ENCODE measurements at places on chromosomes 2 and 18.

GRCh38 chr2:85269959-85270358 lies 57.8 kb downstream of the TGOLN2 start:
- no peak for DNase-seq

DNA sequence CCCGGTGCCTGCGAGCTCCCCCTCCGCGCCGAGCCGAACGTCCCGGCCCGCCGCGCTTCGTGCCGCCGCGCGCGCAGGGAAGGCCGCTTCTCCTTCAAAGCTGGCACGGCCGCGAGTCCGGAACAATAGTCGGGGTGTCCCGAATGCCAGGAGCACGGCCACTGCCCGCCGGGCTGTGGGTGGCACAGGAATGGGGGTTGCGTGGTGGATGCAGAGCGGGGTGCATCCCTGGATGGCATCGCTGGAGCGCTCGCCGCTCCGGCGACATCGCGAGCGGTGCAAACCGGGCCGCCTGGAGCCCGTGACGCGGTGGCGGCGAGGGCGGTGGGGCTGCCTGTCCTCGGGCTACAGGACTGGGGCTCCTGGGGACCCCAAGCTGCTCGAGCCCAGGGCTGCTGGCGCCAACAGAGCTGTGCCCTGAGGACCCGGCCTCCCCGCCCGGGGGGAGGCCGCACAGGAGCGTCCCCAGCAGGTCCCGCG lies 1.1 kb upstream of the SATB2 start:
- no peak for DNase-seq

DNA sequence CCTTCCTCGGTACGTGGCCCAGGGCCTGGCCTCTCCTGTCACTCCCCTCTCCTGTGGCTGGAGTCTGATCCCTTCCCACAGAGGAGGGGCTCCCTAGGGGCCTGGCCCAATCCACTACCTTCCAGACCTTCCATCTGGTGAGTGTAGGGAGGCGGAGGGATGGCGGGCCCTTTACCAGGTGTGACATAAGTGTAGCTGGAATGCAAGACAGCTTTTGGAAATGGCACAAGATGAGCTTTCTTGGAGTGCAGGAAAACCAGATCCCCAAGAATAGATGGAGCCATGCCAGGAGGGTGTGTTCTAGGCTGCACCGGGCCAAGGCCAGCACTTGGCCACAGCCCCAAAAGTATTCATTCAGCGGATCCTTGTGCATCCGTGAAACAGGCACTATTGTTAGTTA lies 30.1 kb downstream of the IGFBP5 start:
- DNase-seq: no peak

- no peak for DNase-seq
These were observed 94.8 kb upstream of the SPATS2L start for GRCh38 chr2:200211643-200212042.

DNA sequence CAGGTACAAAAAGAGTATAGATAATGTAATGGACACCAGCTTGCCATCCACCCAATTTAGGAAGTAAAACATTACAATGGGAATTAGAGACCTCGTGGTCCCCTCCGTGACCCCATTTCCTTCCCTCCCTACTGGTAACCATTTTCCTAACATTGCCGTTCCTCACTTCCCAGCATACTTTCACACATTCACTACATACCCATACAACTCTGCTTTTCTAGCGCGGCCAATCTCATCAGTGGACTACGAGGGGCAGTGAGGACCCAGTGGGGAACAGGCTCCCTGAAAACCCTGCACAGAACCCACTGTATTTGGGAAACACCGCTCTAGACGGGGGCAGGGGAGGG lies 1.1 kb downstream of the ENOSF1 start:
- DNase-seq: no peak

- no peak for DNase-seq
These were observed 314.8 kb downstream of the MBD2 start for GRCh38 chr18:53909668-53910067.

Data from activated gamma-delta T cell (primary cell).